K562 (cell line): ENCODE measurements at places on chromosomes 13 and 19. TPM values are rescaled to one million over a fixed set of nuclear protein-coding genes. Genes with fewer than 3 reads are reported as not detected.

Gene CEACAM8
- total RNA-seq, result not detected in 2 replicates

DNA sequence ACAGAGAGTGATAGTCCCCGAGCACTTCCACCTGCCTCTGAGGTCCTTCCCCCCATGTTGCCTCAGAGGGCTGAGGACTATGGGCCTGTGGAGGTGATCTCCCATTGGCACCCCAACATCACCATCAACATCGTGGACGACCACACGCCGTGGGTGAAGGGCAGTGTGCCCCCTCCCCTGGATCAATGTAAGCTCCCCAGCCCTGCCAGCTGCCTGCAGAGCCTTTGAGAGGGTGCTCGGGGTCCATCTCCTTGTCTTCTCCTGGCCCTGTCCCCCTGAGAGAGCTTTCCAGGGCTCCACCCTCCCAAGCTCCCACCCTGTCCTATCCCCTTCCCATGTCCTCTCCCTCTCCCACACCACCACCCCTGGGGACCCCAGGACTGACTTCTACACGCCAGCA lies 14.9 kb upstream of the RELB start:
- DNase-seq, result no peak

Gene TMEM272
- 0.09 and 0.16 TPM in 2 replicates for total RNA-seq

- DNase-seq, result no peak
Observed at GRCh38 chr19:56351208-56351607, 36.6 kb upstream of the ZSCAN5A start.
